ENCODE measurements at places on chromosomes 1 and 21. TPM values are rescaled to one million over a fixed set of nuclear protein-coding genes. Genes with fewer than 3 reads are reported as not detected.

Gene ATP6V1G3
- total RNA-seq, result not detected

Gene S1PR1
- total RNA-seq, result 9.1 TPM

Gene SLFNL1
- total RNA-seq, result 0.46 TPM

Gene OR2L5
- total RNA-seq, result not detected

Gene SGIP1
- 29.0 TPM for total RNA-seq

Gene AIM2
- total RNA-seq, result not detected

Gene WNT3A
- total RNA-seq, result not detected

Gene PGLYRP4
- not detected for total RNA-seq

Gene FOXD3
- total RNA-seq, result not detected

Gene LRRC40
- 18.9 TPM for total RNA-seq

Gene CRP
- not detected for total RNA-seq

Gene SCP2
- 137 TPM for total RNA-seq

Gene ATP1A2
- total RNA-seq, result 1.5 TPM

Gene FCRL3
- total RNA-seq, result not detected

Gene ELAPOR1
- total RNA-seq, result 0.39 TPM

Gene ALPL
- 0.36 TPM for total RNA-seq
